Stimulated activated CD8-positive, alpha-beta memory T cell treated with anti-CD3 and anti-CD28 coated beads, Interleukin-15, amount 100 ng/mL, for 24 hours (primary cell): ENCODE measurements at places on chromosomes 2 and 18.

DNA sequence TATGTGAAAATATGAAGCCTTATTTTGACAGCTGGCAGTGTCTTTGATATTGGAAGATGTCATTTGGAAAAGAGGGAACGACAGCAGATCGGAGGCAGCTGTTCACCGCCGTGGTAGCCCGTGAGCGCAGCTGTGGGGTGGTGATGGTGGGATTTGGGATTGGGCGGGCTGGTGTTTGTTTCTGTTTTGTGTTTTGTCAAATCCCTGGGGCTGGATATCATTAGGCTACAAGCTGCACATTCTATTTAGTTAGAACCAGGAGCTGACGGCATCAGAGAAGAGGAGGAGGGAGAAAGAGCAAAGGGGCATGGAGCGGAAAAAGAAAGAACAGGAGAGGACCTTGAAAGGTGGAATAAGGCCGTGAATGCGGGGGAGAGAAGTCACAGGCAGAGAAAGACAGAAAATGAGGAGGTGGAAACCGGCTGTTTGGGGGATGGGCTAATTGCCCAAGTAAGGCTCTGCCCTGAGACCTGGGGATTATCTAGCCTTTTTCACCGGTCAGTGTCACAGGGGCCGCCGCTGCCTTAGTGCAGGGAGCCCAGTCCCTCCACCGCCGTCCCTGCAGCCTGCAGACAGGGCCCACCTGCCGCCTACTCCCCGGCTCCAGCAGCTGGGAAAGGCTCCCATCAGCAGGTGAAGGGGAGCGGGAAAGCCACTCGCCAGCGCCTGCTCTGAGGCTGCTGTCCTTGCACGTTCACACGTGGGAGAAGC is 88.0 kb downstream of the ZCCHC2 start:
- no peak for DNase-seq

GRCh38 chr2:161975062-161975812 is 98.8 kb downstream of the DPP4 start:
- no peak for DNase-seq

- DNase-seq: no peak
Measured at GRCh38 chr2:127085317-127085681, 21.7 kb downstream of the BIN1 start.

GRCh38 chr2:16511041-16511440 is 154.6 kb downstream of the CYRIA start:
- DNase-seq: no peak

DNA sequence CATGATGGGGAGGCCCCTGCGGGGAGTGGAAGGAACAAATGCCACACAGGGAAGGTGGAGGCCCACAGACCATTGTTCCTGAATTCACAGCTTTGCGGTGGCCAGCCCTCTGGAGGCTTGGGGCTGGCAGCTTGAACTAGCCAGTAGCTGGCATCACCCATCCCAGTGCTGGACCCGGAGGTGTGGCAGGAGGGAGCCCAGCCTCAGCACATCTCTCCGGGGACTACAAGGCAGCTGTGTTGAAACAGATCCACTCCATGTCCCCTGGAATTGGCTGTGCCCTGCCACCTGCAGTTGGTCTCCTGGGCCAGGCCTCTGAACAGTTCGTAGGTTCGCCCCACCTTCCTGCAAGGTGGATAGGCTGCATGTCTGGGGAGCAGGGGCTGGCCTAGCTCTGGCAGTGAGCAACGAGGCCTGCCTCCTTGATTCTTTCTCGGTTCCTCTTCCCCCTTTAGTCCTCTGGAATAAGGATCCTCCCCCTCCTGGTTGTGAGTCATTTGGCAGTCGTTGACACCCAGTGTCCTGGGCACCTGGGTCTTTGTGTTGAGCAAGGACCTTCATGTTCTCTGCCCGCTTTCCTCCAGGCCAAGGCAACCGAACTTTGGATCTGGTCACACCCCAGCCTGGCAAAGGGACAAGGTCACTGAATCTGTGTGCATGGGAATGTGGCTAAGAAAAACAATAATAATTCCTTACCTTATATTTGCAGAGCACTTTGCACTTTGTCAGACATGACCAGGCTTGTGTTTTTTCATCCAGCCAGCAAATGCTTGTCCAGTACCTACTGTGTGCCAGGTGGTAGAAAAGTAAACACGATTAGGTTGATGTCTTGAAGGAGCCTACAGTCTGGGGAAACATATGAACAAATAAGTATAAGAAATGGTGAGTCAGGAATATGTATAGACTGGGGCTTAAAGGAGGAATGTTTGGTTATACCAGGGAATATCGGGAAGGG is 55.0 kb upstream of the MCFD2 start:
- no peak for DNase-seq

DNA sequence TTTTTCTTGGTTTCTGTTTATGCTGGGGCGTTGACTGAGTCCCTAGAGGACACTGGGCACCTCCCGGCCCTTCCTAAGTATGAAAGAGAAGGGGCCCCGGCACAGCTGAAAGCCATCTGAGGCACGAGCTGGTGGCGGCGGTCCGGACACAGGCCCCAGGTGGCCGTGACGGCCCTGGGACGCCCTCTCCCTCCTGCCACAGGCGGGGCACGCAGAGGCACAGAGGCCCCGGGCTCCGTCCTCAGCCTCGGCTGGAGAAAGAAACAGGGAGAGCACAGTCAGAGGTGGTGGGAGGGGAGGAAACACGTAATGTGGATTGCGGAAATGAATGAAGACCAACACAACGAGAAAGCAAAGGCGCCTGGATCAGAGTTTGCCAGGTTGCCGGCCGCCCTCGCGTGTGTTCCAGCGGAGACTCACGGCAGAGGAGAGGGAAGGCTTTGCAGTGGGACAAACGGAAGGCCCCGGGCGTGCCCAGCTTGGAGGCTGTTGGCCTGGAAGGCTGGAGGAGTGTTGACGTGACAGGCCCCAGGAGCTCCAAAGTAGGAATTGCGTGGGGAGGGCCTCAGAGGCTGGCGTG is 119.1 kb downstream of the PTGR3 start:
- no peak for DNase-seq

GRCh38 chr2:68098291-68098797 is 35.5 kb upstream of the C1D start:
- DNase-seq: no peak

DNA sequence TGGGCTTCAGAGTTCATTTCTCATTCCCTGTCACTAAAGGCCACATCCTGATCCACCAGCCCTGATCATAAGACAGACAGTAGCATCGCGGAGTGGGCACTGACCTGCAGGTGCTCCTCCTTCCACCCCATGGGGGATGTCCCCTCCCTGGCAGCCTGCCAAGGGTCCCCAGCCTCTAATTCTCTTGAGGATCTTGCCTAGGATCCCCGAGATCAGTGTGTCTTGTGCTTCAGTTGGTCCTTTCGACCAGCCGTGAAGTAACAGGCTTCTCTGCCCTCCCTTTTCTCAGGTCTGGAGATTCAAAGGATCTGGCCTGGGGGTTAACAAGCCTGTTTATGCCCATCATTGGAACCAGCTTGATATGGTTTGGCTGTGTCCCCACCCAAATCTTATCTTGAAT is 74.5 kb downstream of the ALPK2 start:
- no peak for DNase-seq

DNA sequence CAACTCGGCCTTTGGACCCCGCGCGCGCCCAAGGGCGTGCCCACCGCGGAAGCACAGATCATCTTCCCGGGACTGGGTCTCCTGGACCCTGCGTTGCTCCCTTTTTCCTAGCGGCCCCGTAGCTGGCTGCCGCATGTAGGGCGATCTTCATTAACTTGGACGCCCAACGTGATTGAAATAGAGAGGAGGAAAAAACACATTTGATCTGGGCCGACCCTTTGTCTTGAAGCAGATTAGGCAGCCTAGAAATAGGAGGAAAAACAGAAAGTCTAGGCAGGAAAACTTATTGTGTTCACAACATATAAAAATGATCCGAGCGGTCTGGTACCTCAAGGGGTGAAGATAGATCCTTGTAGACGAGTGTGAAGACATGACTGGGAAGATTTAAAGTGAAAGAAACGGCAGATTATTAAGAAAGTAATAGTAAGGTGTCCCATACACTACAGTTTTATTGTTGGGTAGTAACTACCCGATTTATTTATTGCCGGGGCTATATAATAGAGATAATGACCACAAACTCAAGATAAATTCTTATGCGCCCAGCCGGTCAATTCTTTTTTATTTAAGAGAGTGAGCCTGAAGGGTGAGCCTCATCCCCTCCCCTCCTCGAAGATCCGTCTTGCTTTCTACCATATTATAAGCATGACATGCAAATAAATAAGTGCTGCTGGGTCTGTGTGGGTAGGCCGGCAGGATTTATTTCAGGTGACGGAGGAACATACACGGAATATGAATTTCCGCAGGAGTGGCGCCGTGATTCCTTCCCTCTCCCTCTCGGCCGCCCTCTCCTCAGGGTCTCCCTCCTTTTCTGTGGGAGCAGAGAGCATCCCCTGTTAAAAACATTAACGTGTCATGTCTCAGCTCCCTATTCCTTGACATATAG is 147.4 kb downstream of the MEIS1 start:
- DNase-seq: no peak

- DNase-seq: no peak
Measured at GRCh38 chr2:133312038-133312729, 256.1 kb downstream of the NCKAP5 start.

GRCh38 chr18:62018034-62018758 is 125.4 kb upstream of the RNF152 start:
- no peak for DNase-seq

DNA sequence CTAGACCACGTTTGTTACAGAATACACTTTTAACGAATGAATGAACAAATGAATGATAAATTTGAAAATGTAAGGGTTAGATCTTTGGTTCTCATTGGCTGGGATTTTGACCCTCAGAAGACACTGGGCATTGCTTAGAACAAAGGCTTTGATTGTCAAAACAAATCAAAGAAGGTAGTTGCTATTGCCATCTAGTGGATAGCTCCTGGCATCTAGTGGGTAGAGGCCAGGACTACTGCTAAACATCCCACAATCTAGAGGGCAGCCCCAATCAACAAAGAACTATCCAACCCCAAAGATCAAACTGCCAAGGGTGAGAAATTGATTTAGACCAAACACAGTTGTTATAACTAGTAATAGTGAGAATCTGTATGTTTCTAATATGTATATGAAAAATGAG is 552.3 kb downstream of the KCNJ3 start:
- no peak for DNase-seq

GRCh38 chr18:58674863-58675472 is 3.7 kb downstream of the MALT1 start:
- DNase-seq: no peak

- DNase-seq: no peak
Measured at GRCh38 chr2:60158262-60158661, 395.2 kb downstream of the BCL11A start.

DNA sequence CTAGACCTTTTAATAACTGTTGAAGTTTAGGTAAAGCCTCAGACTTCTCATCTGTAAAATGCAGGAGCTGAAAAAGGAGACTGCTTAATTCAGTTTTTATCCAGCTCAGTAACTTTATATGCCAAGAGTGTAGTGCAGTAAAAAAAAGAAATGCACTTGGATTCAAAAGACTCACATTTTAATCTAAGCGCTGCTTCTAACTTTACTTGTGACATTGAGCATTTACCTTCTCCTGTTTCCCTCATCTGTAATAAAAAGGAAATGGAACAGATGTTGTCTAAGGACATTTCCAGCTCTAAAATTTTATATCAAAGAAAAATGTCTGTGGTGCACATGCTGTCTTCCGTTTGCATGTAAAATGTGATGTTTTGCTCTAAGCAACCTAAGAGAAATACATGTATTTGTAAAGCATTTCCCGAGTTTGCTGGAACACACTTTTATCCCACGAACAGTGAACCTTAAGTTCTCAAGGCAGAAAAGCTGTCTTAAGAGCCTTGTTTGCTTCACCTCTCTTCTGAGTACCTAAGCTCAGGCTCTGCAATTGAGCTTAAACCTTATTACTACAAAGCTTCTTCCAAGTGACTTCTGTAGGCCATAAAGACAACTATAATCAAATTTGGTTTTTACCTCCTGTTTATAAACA is 24.2 kb upstream of the TANK start:
- DNase-seq: no peak

GRCh38 chr2:58497168-58497567 is 256.0 kb upstream of the FANCL start:
- DNase-seq: no peak

DNA sequence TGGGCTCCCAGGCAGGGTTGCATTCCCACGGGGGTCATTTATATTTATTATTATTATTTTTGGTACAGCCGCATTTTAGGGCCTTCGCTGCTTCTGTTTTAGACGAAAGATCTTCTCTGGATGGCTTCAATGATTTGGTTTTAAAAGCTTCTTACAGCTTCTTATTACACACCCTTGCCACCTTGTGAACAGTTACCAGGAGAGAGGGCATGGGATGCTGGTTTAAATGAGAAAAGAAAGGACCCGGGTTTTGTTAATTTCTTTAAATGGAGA is 1.7 kb downstream of the SH3RF3 start:
- DNase-seq: no peak

- DNase-seq: no peak
Measured at GRCh38 chr2:240320204-240320993, 115.1 kb upstream of the GPC1 start.
